ENCODE measurements at places on chromosomes 2 and 18. TPM values are rescaled to one million over a fixed set of nuclear protein-coding genes. Genes with fewer than 3 reads are reported as not detected.

The KIF1A gene
- not detected for total RNA-seq

The SLC9A4 gene
- total RNA-seq, result not detected

The CYBRD1 gene
- 0.64 TPM for total RNA-seq

The MFSD2B gene
- not detected for total RNA-seq

The XPO1 gene
- 85.6 TPM for total RNA-seq

The WNT10A gene
- total RNA-seq, result 14.9 TPM

- DNase-seq, result no peak
Observed at GRCh38 chr2:152430876-152431275, 95.9 kb downstream of the FMNL2 start.

GRCh38 chr18:12895014-12895413, 11.0 kb upstream of the PTPN2 start:
- DNase-seq, result no peak

GRCh38 chr2:70887550-70888246, 48.0 kb upstream of the ATP6V1B1 start:
- DNase-seq, result no peak

DNA sequence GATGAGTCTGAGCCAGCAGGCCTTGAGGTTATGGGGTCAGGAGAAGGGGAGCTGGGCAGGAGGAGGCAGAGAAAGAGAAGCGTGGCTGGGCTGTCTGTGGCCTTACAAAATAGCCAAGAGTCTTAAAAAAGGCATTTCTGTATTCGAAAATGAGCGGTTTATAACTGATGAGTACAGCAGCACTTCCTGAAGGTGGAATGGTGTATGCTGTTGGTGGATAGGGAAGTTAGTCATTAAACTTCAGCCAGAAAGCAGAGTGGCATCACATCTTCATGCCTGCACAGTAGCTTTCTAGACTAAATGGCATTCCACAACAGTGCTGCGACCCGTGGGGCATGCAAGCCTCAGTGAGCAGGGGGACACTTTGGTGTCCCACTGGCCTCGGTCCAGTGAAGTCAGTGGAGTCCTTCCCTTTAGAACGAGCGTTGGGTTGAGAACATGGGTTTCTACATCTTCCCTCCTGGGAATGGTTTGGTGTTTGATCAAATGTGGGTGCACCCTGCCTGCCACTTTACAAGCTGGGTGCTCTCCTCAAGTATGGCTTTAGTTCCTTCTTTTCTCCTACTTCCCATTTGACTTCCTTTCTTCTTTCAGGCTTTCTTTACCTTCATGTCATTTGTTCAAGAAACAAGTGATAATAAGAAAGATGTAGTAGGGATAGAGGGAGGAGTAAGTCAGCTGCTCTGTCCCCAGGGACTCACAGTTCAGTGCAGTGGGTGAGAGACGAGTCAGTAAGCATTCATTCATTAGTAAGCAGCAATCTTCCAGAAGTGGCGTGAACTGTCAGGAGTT, 96.3 kb downstream of the ARMC9 start:
- DNase-seq, result no peak

DNA sequence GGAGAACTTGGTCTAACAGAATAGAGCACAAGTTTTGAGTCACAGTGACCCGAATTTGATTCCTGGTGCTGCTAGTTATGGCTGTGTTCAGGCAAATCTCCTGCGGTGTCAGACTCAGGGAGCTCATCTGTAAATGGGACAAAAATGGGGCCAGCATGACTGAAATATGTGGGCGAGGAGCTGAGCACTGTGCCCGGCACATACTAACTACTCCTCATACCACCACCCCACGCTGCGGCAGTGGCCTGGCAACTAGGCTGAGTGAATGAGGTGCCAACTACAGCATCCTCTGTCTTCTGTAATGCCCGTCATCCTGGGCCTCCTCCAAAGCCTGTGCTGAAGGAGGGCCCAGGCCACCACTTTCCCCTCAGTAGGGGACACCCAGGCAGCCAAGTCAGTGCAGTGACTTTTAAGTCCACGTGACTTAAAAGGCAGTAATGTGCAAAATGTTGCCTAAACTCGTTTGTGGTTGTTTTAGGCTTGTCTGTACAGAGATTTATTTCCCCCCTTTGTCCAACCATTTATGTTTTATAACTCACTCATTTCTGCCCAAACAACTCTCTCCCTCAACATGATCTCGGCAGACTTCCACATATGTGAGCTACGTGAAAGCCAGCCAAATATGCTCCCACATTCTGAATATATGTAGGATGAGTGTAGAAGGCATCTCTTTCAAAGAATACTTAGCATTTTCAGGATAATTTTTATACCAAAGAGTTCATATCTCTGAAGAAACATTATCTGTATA, 773.7 kb downstream of the TSN start:
- DNase-seq, result no peak

- no peak for DNase-seq
Observed at GRCh38 chr2:61318553-61318952, 152.3 kb downstream of the USP34 start.

- DNase-seq, result no peak
Observed at GRCh38 chr18:53755914-53756609, 468.4 kb downstream of the MBD2 start.

DNA sequence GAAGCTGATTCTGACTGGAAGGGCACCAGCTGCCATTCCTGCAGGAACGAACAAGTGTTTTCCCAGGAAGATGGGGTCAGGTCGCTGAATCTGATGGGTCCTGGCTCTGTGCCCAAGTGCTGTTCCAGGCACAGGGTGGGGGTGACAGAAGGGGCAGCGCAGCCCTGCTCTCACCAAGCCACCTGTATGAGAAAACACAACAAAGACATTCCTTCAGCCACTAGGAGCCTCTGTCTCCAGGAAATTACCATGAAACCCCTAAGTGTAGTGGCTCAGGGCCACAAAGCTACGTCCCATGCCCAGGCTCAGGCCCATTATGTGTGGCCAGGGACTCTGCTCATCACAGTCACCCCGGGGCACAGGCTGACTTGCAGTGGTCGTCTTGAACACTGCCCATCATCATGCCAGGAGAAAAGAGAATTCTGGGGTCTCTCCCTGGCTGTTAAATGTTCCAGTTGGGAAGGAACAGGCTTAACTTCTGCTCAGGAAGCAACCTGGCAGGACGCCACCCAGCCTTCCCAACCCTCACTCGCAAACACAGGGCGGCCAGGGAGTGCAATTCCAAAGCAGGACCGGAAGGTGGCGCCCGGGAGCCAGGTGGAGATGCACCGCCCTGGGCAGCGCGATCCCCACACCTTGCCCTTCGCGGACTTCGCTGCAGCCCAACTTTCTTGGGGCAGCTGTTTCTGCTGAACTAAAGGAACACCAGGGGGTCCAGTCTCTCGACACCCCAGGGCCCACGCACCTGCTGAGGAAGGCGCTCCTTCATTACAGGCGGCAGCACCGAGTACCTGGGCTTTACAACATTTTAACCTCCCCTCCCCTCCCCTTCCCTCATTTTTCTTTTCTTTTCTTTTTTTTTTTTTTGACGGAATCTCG, 11.0 kb upstream of the SFTPB start:
- DNase-seq, result peak; percentile 88

- no peak for DNase-seq
Observed at GRCh38 chr2:151762694-151763093, 28.4 kb upstream of the NEB start.

DNA sequence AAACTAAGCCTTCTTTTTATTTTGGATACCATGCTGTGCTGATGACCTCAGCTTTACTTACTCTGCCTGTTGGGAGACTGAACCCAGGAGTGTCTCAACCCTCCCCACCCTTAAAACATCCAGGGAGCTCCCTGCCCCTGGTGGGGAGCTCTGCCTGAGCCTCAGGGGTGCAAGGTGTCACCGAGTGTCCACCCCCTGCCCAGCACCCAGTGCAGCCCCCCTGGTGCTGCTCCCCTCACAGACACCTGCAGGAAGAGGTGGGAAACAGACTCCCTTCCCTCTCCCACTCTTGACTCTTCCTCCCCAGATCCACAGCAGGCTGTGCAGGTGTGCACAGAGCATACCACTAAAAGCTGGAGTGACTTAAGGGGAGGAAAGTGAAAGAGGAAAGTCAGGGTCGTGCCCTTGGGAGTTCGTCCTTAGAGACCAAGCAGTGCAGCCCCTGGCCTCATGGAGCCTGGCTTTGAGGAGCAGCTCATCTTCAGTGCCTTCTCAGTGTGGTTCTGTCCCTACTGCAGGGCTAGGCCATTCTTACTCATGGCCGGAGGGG, 51.3 kb downstream of the MYO7B start:
- no peak for DNase-seq

DNA sequence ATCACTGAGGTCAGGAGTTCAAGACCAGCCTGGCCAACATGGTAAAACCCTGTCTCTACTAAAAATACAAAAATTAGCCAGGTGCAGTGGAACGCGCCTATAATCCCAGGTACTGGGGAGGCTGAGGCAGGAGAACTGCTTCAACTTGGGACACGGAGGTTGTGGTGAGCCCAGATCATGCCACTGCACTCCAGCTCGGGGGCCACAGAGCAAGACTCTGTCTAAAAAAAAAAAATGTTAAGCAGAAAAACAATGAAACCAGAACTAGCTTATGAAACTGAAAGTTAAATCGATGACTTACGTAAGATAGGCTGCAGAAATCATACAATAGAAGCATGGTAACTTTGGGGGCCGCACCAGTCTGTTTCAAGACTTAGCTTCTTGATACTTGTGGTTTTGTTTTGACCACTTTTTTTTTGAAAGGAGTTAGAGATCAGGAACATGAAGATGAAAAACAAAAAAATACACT, 6.2 kb upstream of the GPR155 start:
- DNase-seq, result no peak

DNA sequence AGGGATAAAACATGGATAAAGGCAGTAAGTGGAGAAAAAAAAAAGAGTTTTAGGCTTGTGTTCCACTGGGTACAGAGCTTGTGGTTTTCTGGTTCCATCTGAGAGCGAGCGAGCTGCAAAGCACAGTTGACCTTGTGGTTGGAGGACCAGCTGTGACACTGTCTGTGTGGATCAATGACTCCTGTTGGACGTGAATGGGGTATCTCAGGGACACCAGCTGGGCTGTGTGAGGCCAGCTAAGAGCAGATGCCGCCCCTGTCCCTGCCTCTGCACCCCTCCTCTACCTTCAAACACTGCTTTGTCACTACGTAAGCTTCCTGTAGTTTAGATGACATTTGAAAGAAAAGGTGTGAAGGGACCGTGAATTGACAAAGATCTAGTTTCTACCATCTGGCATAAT, 67.8 kb downstream of the QPCT start:
- DNase-seq, result no peak

DNA sequence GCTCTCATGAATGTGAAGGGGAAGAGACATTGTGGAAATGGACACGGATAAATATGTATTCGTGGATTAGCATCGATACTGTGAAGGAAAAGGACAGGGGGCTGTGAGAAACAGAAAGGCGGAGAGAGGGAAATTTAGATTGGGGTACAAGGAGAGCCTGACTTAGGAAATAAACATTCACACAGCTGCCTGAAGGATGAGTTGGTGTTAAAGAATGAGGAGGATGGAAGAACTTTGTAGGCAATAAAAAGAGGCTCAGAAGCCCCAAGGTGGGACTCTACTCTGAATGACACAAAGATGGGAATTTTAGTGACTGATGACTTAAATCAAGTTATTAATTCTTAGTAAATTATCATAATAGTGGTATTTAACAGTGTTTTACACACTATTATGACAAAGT, 10.1 kb downstream of the MYO1B start:
- no peak for DNase-seq

DNA sequence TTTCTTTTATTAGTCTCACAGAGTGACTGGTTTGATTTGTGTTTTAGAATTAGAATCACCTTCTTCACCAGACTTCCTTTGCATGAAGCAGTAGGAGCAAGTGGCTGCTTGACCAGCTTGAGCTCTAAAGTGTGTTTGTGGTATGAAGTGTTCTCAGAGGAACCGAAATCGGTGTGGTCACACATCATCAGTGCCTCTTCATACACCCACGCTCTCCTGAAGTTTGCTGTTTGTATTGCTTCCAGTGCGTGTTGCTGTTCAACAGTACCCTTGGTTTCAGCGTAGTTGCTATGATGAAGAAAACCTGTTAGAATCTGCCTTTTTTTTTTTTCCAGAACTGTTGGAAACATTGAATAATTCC, 77.9 kb downstream of the LIMS1 start:
- no peak for DNase-seq

DNA sequence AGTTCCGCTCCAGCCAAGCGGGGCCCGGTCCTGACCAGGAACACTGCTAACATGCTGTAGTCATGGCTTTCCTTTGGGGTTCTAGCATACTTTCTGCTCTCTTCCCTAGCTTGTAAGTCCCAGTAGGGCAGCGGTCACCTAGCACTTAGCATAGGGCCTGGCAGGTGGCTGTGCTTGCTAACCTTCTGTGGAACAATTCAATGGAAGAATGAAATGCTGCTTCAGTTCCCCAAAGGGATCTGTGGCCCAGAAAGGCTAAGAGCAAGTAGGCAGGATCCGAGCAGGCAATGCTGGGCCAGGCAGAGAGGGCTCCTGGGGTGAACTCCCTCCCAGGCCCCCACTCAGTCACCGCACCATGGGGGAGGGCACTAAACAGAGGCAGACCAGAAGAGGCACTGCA, 266.8 kb downstream of the CELF4 start:
- DNase-seq, result no peak

DNA sequence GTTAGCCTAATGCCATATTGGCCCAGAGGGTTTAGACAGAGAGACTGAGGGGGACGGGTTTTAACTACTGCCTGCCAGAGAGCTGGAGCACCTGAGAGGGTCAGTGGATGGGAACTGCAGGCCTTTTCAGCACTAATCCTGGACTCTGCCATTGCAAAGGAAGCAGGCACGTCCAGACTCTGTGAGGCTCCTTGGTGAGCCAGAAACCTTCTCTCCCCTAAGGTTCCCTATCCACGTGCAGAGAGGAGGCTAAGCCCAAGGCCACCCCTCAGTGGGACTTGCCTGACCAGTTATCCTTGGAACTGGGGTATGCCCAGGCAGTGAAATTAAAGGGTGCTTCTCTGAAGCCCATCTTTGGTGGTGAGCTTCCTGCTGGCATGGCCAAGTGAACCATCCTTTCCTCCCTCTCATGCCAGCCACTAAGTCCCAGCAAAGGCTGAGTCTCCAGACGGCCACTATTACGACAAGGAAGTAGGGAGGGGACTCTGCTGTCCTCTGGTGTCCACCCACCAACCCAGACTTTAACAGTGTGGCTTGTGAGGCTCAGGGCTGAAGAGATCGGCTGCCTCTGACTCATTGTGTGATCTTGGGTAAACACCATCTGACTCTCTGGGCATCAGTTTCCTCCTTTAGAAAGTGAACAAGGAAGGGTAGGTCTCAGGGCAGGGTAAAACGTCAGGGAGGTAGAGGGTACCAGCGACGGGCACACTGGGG, 3.9 kb upstream of the MLPH start:
- peak; percentile 87 for DNase-seq

- no peak for DNase-seq
Observed at GRCh38 chr2:239716536-239717318, 308.4 kb downstream of the NDUFA10 start.

Measured in HT-29 (cell line).